H7 (cell line): ENCODE measurements at places on chromosomes 1 and 21.

GRCh38 chr1:2530513-2531361 is 674 bp upstream of the HES5 start:
- no peak for DNase-seq

DNA sequence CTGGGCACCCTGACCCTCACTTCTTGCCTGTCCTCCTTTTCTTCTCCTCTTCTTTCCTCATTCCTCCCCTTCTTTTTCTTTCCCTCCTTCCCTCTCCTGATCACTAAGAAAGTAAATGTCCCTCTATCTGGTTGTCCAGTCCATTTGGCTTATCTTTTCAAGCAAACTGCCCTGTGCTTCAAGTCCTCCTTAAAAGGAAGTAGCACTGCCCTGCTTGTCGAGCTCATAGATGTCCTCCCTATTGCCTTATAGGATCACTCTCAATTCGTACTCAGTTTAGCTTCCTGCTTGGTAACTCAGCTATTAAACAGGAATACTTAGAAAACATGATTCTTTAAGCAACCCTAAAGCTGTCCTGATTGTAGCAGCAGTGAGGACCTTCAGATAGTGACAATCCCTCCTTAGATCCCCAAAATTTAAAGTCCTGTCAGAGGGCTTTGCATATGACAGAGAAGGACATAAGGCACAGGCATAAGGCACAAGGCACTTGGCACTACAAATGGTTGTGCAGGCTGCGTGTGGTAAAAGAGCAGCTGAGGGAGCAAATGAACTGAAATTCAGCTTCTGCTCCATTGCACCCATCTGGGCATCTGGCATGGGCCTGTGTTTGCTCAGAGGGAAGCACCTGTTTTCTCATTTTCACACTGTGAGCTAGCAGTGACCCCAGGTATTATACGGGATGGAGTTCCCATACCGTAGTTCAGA is 26.1 kb upstream of the SLAMF6 start:
- DNase-seq, result no peak

DNA sequence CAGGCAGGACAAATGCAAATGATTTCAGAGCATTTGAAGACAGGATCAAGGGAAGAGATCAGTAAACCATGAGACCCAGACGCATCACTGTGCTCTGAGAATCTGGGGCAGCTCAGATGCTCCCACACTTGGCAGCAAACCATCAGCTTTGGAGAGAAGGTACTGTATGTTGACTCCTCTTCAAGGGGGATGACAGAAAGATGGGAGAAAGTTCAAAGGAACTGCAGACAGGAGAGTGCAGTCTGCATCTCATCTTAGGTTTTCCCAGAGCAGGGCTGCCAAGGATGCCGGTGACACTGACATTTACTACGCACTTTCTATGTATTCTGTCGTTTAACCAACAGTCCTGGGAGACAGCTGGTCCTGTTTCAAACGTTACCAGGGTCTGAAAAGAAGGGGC is 35.8 kb downstream of the OLFML2B start:
- no peak for DNase-seq

DNA sequence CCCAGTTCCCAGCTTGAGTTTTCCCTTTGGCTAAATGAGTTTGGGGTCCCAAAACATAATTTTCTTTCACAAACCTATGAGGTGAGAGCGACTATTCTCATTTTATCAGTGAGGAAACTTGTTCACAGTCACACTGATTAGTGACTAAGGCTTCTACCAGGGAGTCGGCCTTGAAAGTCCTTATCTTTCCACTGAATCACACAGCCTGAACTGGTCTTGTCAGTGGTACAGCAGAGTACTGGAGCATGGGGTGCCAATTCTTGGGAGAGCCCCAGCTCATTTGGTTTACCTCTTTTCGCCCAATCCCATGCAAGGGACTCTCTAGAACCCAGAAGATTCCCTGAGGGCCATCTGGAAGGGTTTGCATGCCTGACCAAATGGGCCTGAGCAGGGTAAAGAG is 16.9 kb downstream of the HSD3B2 start:
- no peak for DNase-seq
